OCI-M1 (cell line): ENCODE measurements at places on chromosomes 11 and 22.
A peak's percentile ranks its signal among the peaks of the same experiment; 100 is the strongest.

- peak; percentile 62 for DNase-seq
Observed at GRCh38 chr11:24386546-24387397, 110.1 kb upstream of the LUZP2 start.

DNA sequence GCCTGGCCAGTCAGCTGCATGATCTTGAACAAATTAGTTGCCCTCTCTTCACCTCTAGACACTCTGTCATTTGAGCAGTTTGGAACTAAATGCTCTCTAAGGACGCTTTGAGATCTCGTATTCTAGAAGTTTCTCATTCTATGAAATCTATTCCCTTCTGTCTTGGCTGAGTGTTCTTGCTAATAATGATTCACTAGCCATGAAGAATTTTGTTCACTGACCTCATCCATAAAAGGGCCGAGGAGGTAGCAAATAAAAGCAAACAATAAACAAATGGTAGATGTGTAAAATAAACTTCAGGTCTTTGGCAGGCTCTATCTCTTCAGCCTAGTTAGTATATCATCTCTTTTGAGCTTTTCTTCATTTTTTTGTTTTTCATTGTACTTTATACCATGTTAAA is 76.6 kb downstream of the USP35 start:
- no peak for DNase-seq

GRCh38 chr22:20186183-20186870 is 35.5 kb upstream of the CCDC188 start:
- DNase-seq, result no peak

- DNase-seq, result no peak
Observed at GRCh38 chr22:45804319-45804985, 132.8 kb downstream of the ATXN10 start.

DNA sequence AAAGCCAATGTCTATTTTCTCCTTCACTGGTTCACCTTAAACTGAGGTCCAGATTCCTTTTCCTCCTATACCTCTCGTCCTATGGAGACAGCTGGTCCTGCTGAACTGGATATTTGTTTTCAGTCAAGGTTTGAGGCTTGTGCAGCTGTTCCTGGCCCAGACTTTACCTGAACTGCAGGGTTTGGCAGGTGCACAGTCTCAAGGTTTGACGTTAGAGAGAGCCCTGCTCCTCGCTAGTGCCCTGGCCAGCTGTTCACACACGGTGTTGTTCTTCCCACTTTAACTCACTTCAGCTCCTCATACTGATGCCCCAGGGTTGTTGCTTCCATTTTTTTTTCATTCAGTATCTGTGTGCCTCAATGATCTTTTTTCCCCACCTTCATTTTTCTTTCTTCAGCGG is 74.0 kb upstream of the TTC12 start:
- DNase-seq, result no peak

DNA sequence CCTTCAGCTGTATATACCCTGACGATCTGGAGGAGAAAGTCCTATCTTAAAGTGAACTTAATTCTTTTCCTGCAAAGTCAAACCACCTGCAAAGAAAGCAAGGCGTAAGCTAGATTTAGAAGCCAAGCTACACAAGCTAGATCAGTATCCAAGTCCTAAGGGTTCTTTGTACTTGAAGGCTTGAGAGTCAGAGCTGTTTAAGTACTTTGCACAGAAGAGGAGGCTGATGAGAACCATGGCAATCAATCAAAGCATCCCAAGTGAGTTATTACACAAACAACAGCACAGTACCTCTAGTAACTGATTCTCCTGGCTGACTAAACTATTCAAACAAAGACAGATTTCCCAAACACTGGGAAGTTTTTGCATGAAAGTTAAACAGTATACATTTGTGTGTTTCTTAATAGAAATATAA is 1.9 kb downstream of the CDON start:
- no peak for DNase-seq

DNA sequence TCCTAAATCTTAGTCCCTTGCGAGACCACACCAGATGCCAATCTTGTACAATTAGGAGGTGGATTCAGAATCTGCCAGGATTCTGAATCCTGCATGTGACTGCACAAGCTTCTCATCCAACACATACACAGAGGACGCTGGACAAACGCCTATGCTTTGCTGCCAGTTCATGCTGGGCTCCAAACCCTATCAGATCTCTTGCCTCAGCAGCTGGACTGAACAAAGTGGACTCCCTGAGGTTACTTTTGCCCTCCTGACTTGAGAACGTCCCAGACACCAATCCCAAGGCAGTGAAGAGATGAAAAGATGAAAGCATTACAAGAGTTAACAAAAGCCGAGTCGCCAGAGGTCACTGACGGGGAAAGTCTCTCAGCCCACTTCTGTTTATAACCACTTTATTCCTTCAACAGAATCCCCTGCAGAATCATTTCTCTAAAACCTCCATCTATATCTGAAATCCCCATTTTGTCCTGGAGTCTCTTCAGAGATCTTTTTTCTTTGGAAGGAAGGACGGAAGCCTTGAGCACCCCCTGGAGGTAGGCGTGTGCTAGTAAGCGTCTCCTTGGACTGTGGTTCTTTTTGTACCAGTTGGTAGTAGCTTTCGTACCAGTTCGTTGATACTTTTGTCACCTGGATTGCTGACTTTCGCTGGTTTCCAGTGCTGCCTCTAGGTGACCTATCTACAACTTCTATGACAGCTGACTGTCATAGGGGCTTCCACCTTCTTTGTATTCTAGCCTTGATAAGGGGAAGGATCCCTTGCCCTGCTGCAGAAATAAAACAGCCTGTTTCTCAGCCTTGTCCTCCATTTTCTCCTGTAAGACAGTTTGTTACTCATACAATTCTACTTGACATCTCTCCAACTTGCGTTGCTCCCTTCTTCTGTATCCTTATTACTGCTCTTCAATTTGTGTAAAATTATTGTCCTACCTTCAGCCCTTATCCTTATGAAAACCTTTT is 26.1 kb upstream of the EED start:
- DNase-seq, result peak; percentile 99

DNA sequence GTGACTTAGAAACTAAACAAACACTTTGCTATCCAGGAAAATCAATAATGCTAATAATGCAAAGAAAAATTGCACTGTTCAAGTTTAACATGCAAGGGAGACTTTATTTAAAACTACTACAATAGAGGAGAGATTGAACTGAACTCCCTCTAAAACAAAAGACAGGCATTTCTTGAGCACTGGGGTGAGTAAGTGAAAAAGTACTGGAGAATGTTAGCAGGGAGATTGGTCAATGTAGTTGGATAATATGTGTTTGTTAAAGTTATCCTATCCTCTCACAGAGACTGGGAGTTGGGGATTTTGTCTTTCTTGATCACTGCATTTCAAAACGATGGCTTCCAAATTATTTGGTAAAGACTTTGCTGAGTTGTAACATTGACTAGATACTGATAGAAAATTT is 77.6 kb downstream of the LUZP2 start:
- peak; percentile 36 for DNase-seq

- no peak for DNase-seq
Observed at GRCh38 chr11:82939456-82939855, 37.9 kb downstream of the DDIAS start.

DNA sequence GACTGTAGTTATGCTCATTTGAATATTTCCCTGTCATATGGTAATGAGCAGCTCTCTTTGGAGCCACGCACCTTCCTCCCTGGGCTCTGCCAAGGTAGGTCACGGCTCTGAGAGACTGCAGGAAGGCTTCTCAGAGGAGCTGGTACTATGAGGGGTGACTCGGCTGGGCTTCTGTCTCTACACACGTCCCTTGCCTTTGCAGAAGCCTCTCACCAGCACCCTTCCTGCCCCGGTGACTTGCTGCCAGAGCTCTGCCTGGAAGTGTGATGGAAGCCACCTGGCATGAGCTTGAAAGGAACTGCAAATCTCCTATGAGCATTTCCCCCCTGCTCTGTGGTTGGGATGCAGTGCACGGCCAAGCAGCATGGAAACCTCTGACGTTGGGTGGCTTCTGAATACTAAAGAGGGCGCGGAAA is 74.2 kb downstream of the KIRREL3 start:
- no peak for DNase-seq

GRCh38 chr11:79314906-79315689 is 125.7 kb downstream of the TENM4 start:
- DNase-seq, result peak; percentile 64

GRCh38 chr11:87440076-87440770 is 402.5 kb downstream of the TMEM135 start:
- DNase-seq, result no peak

- DNase-seq, result no peak
Observed at GRCh38 chr22:46087816-46088277, 62.5 kb upstream of the PPARA start.

DNA sequence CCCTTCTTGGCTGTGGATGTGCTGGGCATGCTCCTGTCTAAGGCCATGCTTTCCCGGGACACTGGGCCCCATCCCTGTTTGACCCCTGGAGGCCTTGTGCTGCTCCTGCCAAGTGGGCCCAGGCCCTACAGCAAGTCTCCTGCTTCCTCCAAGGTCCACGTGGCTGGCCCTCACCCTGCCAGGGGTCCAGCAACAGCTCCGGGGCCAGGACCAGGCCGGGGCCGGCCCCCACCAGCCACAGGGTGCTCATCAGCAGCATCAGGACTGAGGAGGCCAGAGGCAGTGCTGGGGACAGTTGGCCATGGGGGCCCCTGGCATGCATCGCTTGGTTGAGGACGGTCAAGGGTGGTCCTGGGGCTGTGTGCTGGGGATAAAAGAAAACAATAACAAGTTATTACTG is 2.5 kb downstream of the RHBDD3 start:
- no peak for DNase-seq

- DNase-seq, result no peak
Observed at GRCh38 chr11:46662366-46662765, 38.1 kb downstream of the ARHGAP1 start.

- no peak for DNase-seq
Observed at GRCh38 chr22:35617137-35617755, at the start of gene MB. MB (minus strand) TSS chr22:35617329; CDS start chr22:35617257, 72 bp downstream.

GRCh38 chr11:34432822-34433221 is 5.9 kb upstream of the CAT start:
- DNase-seq, result peak; percentile 70

DNA sequence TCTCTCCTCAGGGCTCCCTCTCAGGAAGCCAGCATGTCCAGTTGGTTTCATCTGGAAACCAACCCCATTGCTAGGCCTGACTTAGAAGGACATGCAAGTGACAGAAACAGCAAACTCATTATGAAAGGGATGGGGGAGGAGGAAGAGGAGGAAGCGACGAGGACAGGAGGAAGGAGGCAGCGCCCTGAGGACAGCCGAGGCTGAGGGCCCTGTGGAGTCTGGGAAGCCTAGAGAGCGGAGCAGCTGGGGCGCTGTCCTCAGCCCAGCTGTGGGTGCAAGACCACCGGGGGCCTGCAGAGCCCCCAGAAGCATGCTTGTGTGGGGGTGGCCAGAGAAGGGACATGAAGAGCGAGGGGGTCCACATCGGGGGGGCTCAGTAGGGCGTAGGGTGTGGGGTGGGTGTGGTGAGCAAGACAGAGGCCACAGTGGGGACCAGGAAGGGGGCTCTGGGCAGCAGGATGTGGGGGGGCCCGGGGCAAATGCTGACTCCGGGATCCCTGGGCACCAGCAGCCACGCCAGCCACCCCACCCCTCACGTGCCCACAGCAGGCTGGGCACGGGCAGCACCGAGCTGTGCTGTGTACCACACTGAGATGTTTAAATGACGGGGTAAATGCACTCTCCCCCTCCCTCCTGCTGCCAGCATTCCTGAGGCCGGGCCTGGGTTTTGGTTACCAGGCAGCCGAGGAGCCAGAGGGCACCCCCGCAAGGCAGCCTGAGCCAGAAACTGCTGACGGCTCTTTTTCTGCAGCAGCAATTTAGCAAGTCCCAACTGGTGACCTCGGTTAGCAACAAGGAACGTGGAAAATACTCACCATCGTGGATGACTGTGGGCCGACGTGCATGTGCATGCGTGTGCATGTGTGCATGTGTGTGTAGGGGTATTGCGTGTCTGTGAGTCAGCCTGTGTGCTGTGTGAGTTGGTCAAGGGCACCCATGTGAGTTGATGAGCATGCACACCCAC is 82.7 kb upstream of the LINC01488 start:
- DNase-seq, result peak; percentile 66

- peak; percentile 68 for DNase-seq
Observed at GRCh38 chr11:15826826-15827225, 529.5 kb downstream of the SOX6 start.
